MCF 10A (cell line): ENCODE measurements at places on chromosomes 12 and 14. TPM values are rescaled to one million over a fixed set of nuclear protein-coding genes. Genes with fewer than 3 reads are reported as not detected.
A peak's percentile ranks its signal among the peaks of the same experiment; 100 is the strongest.

DNA sequence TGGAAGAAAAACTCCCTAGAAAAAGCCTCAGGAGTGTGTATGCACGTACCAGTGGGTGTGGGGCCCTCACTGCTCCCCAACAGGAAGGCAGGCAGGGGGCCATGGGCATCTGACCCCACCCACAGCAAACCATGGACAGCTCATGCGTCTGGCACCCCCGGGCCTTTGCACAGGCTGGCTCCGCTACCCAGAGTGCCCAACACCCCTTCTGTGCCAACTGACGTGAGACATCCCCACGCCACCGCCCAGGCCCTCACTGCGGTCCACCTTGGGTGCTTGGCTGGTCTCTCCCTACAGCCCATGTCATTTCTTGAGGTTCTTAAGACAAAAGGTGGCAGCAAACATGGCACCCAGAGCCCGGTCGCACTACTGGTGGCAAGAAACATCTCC, 91.4 kb downstream of the NCOR2 start:
- DNase-seq: no peak
- peaks cover 78% of the 10 kb centered on the region for H3K36me3 ChIP-seq
- no peaks in the 10 kb centered on the region for H3K27me3 ChIP-seq
- no peak overlapping the region for H3K4me3 ChIP-seq

GRCh38 chr12:54392485-54393206, 8.1 kb upstream of the ZNF385A start:
- H3K4me1 ChIP-seq: peaks cover 36% of the 10 kb centered on the region
- H3K27me3 ChIP-seq: no peaks in the 10 kb centered on the region
- DNase-seq: peak; percentile 28
- no peak overlapping the region for H3K4me3 ChIP-seq
- H3K36me3 ChIP-seq: peaks cover 35% of the 10 kb centered on the region
- H3K27ac ChIP-seq: peak overlapping the region; percentile 31

DNA sequence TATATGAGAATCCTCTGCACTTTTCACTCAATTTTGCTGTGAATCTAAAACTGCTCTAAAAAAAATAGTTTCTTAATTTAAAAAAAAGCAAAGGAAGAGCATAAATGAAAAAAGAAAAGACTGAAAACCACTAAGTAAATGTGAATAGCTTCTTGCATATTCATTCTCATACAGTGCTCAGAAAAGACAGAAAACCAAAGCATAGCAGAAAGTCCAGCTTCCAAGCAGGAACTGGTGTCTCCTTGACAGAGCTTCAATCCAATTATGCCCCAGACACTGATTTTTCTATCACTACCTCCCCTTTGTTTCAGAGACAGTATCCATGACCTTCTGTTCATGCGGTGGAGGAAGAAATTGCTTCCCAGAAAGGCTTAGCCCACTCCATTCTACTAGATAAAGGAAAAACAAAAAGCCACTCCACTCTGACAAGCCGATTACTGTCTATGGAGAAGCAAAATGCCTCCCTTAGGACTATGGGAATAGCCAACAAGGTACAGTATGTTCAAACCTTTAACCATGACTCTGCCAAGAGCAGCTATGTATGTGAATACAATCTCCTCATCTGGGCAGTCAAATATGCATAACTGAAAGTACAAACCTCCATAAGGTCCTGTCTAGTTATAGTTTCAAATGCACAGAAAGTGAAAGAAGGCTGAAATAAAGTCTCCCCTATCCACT, 40.6 kb downstream of the ATF7 start:
- H3K27ac ChIP-seq: no peak overlapping the region
- H3K36me3 ChIP-seq: peaks cover 15% of the 10 kb centered on the region
- no peak for DNase-seq
- peaks cover 10% of the 10 kb centered on the region for H3K4me1 ChIP-seq
- H3K4me3 ChIP-seq: no peak overlapping the region

DNA sequence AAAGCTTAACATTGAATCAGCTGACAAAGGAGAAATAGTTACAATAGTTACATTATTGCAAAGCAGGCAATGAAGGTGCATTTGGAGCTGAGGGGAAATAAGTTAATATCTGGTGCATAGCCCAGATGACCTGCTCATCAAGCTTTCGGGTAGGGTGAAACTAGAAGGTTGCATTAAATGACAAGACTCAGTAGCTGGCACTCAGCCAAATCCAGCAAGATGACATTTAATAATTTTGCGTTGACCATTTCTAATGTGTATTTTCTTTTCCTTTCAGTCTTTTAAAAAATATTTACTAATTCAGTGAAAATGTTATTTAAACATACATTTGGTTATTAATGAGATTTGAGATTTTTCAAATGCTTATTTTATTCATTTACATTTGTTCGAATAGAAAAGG, 188.6 kb downstream of the SLC5A8 start:
- no peaks in the 10 kb centered on the region for H3K27me3 ChIP-seq
- no peak for DNase-seq
- H3K4me3 ChIP-seq: no peak overlapping the region

KCNH3 gene
- total RNA-seq: not detected in 2 replicates

C12orf60 gene
- 2.2 and 2.6 TPM in 2 replicates for total RNA-seq

MORN3 gene
- total RNA-seq: 0.35 and 0.52 TPM in 2 replicates

KCNA5 gene
- not detected in 2 replicates for total RNA-seq

GRCh38 chr12:76942267-76942666, 63.4 kb upstream of the CSRP2 start:
- DNase-seq: no peak
- H3K27ac ChIP-seq: no peak overlapping the region
- H3K36me3 ChIP-seq: no peaks in the 10 kb centered on the region
- no peak overlapping the region for H3K4me3 ChIP-seq
- H3K4me1 ChIP-seq: peaks cover 10% of the 10 kb centered on the region
- no peaks in the 10 kb centered on the region for H3K27me3 ChIP-seq

DNA sequence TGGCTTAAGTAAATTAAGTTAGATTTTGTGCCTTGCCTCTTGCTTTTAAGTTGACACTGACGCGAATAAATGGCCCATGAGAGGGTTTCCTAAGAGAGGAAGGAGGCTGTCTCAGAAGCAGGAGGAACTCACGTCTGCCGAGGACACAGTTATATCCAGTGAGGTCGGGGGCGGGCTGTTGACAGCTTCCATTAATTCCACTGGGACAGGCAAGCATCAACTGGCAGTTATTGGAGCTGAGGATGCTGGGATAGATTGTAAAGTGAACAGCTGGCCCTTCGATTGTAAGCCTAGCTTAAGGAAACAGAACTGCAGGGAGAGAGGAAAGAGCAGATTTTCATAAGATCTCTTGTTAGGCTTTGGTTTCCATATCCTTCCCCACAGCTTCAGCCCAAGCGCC, 399.2 kb downstream of the IPO8 start:
- no peak for DNase-seq
- no peak overlapping the region for H3K4me3 ChIP-seq
- no peak overlapping the region for H3K27ac ChIP-seq
- no peaks in the 10 kb centered on the region for H3K36me3 ChIP-seq

- no peak for DNase-seq
- no peak overlapping the region for H3K27ac ChIP-seq
- H3K4me3 ChIP-seq: no peak overlapping the region
- H3K36me3 ChIP-seq: no peaks in the 10 kb centered on the region
- H3K4me1 ChIP-seq: no peaks in the 10 kb centered on the region
- no peaks in the 10 kb centered on the region for H3K27me3 ChIP-seq
Observed at GRCh38 chr12:104691721-104692556, 235.2 kb downstream of the CHST11 start.

- peaks cover 5% of the 10 kb centered on the region for H3K4me1 ChIP-seq
- no peak for DNase-seq
- H3K36me3 ChIP-seq: peaks cover 64% of the 10 kb centered on the region
- H3K27me3 ChIP-seq: no peaks in the 10 kb centered on the region
Observed at GRCh38 chr12:6405963-6406362, 22.0 kb downstream of the LTBR start.

DNA sequence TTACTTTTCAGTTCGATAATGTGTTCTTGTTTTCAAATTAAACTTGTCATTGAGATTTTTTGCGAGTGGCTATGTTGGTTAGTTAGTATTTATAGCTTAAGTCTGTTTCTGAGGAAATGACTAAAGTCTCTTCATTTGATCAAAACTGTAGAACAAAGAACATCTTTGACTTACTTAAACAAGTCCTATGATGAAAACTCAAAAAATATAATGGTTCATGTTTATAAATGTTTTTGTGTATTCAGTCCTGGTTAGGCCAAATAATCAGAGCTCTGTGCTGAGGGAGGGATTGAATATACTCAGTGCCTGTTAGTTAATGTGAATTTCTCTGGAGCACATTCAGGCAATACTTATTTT, 51.7 kb downstream of the PPFIBP1 start:
- H3K36me3 ChIP-seq: peaks cover 4% of the 10 kb centered on the region
- no peak for DNase-seq
- no peaks in the 10 kb centered on the region for H3K27me3 ChIP-seq
- H3K4me3 ChIP-seq: no peak overlapping the region

CRIP2 gene
- 31.1 and 50.5 TPM in 2 replicates for total RNA-seq

DNA sequence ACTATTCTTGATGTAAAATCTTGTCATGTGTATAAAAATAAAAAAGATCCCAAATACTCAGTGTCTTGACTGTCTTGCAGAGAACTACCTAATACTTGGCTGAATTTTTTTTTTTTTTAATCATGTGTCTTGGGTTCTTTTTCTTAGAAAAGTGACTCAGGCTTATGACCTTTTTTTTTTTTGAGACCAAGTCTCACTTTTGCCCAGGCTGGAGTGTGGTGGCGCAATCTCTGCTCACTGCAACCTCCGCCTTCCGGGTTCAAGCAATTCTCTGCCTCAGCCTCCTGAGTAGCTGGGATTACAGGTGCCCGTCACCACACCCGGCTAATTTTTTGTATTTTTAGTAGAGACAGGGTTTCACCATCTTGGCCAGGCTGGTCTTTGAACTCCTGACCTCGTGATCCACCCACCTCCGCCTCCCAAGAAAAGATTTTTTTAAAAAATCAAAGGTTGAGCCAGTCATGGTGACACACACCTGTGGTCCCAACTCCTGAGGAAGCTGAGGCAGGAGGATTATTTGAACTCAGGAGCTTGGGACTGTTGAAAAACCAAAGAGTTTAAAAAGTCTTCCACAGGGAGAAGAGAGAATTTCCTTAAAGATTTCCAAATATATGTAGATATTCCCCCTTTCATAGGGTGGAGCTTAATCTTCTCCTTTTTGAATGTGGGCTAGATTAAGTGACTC, 17.7 kb upstream of the TDG start:
- no peaks in the 10 kb centered on the region for H3K27me3 ChIP-seq
- H3K4me1 ChIP-seq: peaks cover 6% of the 10 kb centered on the region
- no peak for DNase-seq
- H3K4me3 ChIP-seq: no peak overlapping the region
- peaks cover 95% of the 10 kb centered on the region for H3K36me3 ChIP-seq

PLCZ1 gene
- not detected in 2 replicates for total RNA-seq

BIN2 gene
- not detected in 2 replicates for total RNA-seq

GRCh38 chr12:107131832-107132616, 38.7 kb upstream of the CRY1 start:
- no peaks in the 10 kb centered on the region for H3K36me3 ChIP-seq
- no peaks in the 10 kb centered on the region for H3K27me3 ChIP-seq
- no peaks in the 10 kb centered on the region for H3K4me1 ChIP-seq
- no peak overlapping the region for H3K27ac ChIP-seq
- DNase-seq: peak; percentile 72

ATL1 gene
- total RNA-seq: 3.2 and 3.3 TPM in 2 replicates

- no peak for DNase-seq
- H3K4me3 ChIP-seq: no peak overlapping the region
- no peak overlapping the region for H3K27ac ChIP-seq
- no peaks in the 10 kb centered on the region for H3K27me3 ChIP-seq
- no peaks in the 10 kb centered on the region for H3K4me1 ChIP-seq
Observed at GRCh38 chr14:104928391-104929133, 3.9 kb downstream of the PLD4 start.

DNA sequence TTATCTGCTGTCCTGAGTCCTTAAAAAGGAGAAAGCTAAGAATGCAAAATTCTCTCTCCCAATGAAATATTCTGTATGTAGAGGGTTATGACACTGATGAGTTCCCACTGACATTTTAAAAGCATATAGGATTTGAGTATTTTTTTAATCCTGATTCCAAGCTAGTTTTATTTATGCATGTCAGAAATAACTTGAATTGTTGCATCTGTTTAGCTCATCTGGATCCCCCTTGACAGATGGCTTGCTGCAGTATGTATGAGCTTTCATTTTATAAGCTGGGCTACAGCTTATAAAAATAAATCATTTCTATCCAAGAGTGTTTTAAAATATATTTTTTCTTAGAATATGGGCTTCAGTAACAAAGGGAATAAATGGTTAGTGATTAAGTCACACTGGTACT, 495.3 kb downstream of the NELL2 start:
- H3K27me3 ChIP-seq: no peaks in the 10 kb centered on the region
- no peaks in the 10 kb centered on the region for H3K4me1 ChIP-seq
- H3K4me3 ChIP-seq: no peak overlapping the region
- no peaks in the 10 kb centered on the region for H3K36me3 ChIP-seq
- H3K27ac ChIP-seq: no peak overlapping the region
- DNase-seq: no peak

DNA sequence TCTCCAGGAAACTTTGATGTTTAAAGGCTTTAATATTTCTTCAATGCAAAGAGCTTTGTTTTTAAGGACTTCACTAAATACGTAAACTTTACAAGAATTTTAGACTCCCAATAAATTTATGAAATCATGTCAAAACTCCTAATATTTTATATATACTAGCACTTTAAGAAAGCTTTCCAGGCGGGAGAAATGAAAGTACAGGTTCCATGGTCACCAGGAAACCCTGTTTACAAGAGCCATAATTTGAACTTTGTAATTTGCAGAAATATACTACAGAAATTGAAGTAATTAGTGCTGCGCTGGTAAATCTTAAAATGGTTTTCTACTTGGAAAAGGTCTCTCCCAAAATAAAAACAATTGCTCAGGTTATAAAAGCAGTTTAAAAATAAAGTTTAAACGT, 8.8 kb downstream of the CCDC92 start:
- no peak overlapping the region for H3K27ac ChIP-seq
- H3K27me3 ChIP-seq: no peaks in the 10 kb centered on the region
- peaks cover 5% of the 10 kb centered on the region for H3K4me1 ChIP-seq

- DNase-seq: no peak
- H3K4me1 ChIP-seq: peaks cover 10% of the 10 kb centered on the region
Observed at GRCh38 chr14:90520326-90520725, 123.5 kb downstream of the CALM1 start.

GRCh38 chr14:99475179-99475578, 5.5 kb downstream of the SETD3 start:
- no peaks in the 10 kb centered on the region for H3K36me3 ChIP-seq
- peaks cover 28% of the 10 kb centered on the region for H3K4me1 ChIP-seq
- no peaks in the 10 kb centered on the region for H3K27me3 ChIP-seq
- DNase-seq: no peak
- H3K27ac ChIP-seq: no peak overlapping the region
- H3K4me3 ChIP-seq: no peak overlapping the region

JAG2 gene
- total RNA-seq: 33.5 and 33.7 TPM in 2 replicates

DNA sequence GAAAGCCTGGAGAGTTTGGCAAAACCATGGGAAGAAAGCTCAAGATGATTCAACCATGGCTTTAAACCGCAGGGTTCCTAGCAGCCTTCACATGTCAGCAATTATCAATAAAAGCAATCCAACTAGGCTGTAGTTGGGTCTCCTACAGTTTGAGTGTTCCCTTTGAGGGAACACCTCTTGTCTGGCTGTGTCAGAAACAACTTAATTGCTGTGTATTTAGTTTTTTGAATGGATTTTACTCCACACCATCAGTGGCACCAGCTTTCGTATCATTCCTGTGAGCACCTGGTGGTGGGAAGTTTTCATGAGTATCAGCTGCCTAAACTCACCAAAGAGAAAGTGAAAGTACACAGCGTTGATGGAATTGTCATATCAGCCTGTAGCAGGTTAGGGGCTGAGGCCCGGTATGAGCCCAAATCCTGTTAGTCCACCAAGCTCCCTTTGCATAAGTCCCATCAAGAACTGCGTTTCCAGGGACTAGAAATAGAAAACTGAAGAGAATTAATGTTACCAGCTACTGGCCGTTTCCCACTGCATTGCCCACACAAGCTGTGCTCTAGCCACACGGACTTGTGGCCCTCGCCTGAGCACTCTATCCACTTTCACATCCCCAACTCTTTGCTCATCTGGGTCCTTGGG, 10.9 kb upstream of the IL26 start:
- no peaks in the 10 kb centered on the region for H3K36me3 ChIP-seq
- H3K27ac ChIP-seq: peak overlapping the region; percentile 50
- no peaks in the 10 kb centered on the region for H3K27me3 ChIP-seq
- H3K4me1 ChIP-seq: peaks cover 26% of the 10 kb centered on the region
